ENCODE measurements at places on chromosomes 11 and 22.

DNA sequence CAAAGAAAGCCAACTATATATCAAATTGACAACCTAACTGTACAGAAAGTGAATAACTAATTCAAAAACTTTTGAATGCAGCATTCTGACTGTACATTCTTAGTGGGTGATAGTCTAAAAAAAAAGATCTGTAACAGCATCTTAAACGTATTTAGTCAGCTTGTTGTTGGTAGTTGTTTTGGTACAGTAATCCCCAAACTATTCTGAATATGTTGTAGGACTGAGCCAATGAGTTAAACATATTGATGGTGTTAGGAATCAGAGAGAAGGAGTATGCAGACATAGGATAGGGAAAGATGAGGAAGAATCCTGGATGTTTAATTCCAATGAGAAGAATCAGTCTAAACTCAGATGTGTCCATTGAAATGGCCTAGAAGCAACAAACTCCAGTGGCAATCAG, 41.9 kb upstream of the KIRREL3 start:
- DNase-seq: peak; percentile 16

DNA sequence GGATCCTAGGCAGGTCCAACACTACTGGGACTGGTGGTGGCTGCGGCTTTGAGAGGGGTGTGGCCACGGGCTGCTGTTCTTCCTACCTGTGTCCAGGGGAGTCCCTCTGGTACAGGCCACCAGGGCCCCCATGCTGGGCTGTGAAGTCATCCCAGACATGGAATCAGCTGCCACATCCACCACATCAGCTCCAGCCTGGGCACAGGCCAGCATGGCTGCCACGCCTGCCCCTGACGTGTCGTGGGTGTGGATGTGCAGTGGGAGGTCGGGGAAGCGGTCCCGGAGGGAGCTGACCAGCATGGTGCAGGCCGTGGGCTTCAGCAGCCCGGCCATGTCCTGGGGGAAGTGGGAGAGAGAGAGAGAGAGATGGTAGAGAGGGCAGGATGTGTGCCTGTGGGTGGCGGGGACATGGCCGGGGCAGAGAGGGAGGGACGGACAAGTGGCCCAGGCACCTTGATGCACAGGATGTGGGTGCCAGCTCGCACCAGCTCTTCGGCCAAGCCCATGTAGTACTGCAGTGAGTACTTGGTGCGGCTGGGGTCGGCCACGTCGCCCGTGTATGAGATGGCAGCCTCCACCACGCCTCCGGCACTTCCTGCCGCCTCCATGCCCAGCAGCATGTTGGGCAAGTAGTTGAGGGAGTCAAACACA, 6.2 kb upstream of the LRFN4 start:
- no peak for DNase-seq

DNA sequence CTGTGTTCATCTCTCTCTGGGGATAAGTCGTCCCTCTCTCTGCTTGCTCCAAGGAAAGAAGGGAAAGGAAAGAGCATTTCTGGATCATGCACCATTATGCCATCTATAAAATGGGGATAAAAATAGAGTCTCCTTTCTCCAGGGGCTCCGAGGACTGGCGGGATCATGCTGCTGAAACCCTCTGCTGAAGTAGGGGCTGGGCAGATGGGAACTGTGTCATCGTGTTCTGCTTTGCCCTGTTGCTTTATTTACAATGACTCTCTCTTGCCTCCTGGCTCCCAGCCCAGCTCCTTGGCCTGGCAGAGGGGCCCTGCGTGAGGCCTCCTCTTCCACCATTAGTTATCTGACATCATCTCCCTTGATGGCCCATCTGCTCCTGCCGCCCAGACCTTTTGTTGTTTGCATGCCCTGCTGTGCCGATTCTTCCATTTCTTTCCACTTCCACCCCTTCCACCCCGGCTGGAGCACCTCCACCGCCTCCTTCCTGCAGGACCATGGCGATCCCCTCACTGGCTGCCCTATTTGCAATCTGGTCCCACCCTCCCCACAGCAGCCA, 200.9 kb downstream of the MYO18B start:
- no peak for DNase-seq

- no peak for DNase-seq
Observed at GRCh38 chr11:17542249-17542648, 2.0 kb downstream of the USH1C start.

- no peak for DNase-seq
Observed at GRCh38 chr11:11167806-11168205, 185.2 kb downstream of the CSNK2A3 start.

GRCh38 chr11:48032721-48033120, 52.4 kb downstream of the PTPRJ start:
- DNase-seq: no peak
